Lung microvascular endothelial cell (primary cell): ENCODE measurements at places on chromosomes 7 and 10. TPM values are rescaled to one million over a fixed set of nuclear protein-coding genes. Genes with fewer than 3 reads are reported as not detected.

Gene ZNF117
- 2.6 and 3.1 TPM in 2 replicates for total RNA-seq

Gene CTAGE6
- total RNA-seq = under 0.01 and 0.20 TPM in 2 replicates

Gene SFXN3
- 46.4 and 56.0 TPM in 2 replicates for total RNA-seq

Gene LIPJ
- total RNA-seq = not detected in 2 replicates

- peak; percentile 52 for DNase-seq
Observed at GRCh38 chr7:100446040-100446439, 9.7 kb upstream of the PPP1R35 start.

- DNase-seq = no peak
Observed at GRCh38 chr10:113127261-113127900, 177.3 kb downstream of the TCF7L2 start.

DNA sequence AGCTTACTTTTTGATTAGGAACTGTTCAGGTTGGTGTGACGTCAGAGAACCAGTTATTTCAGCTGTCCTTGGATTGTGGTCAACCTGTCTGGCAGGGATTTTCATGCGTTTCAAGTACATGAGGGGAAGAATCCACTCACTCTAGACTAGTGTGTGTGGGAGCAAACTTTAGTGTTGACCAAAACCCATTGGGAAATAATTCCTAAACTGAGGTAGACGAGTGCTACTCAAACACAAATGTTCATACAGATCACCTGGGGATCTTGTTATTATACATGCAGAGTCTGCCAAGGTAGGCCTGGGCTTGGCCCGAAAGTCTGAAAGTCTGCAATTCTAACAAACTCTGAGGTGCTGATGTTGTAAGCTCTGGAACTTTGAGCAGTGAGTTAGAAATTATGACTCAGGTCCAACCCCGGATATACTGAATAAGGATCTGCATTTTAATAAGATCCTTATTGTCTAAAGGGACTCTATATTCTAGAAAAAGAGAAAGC is 111.1 kb upstream of the CREB5 start:
- no peak for DNase-seq

GRCh38 chr10:43226441-43226840 is 40.4 kb downstream of the RASGEF1A start:
- no peak for DNase-seq
